ENCODE measurements at places on chromosomes 2 and 18.
A peak's percentile ranks its signal among the peaks of the same experiment; 100 is the strongest.

DNA sequence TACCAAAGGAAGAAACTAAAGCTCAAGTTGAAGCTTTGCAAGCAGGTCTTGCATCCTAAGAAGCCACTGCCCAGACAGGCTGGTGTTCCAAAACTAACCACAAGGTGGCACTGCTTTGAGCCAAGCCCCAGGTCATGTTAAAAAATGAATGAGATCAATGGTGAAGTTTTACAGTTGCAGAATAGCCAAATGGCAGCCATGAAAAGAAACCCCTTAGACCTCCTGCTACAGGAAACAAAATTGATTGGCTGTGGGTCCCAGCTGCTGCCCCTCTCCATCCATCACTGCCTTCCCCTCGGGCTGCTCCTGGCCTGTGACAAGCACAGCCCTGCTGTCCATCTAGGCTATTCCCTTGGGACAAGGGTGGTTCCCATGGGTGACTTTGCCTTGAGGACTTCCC lies 20.7 kb upstream of the MREG start:
- peak; percentile 92 for DNase-seq

DNA sequence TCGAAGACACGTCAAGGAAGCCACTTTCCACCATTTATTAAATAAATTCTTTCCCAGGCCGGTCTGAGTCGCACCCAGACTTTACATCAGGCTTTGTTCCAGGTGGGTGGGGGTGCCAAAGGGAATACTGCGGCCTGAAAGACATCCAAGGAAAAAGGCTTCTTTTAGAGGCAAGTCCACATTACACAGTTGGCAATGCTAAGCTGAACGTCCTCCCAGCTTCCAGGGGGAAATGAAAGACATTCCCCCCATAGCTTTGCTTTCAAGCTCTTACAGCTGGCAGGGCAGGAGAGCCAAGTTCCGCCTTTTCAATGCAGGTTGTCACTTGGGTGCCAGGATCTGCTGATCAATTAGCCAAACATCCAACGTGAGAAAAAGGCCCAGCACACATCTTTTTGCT lies 36.5 kb upstream of the PTPN4 start:
- no peak for DNase-seq

- peak; percentile 40 for DNase-seq
These were observed 39.6 kb downstream of the PSMG2 start for GRCh38 chr18:12742453-12742852.

- DNase-seq, result no peak
These were observed 111.2 kb downstream of the TFCP2L1 start for GRCh38 chr2:121173806-121174205.

GRCh38 chr18:57705832-57706595 lies 84.4 kb upstream of the NARS1 start:
- no peak for DNase-seq

Data from cardiac fibroblast (primary cell).